ENCODE measurements at places on chromosomes 16 and 17. TPM values are rescaled to one million over a fixed set of nuclear protein-coding genes. Genes with fewer than 3 reads are reported as not detected.

The SLFN12 gene
- total RNA-seq, result 5.7 TPM

The TPSD1 gene
- total RNA-seq, result 0.91 TPM

The MSL1 gene
- 57.8 TPM for total RNA-seq

The CPHXL2 gene
- total RNA-seq, result not detected

The OR2C1 gene
- total RNA-seq, result 0.18 TPM

The PEX12 gene
- 6.5 TPM for total RNA-seq

The CPNE2 gene
- total RNA-seq, result 17.6 TPM

The VWA3A gene
- not detected for total RNA-seq

The SLC5A11 gene
- total RNA-seq, result not detected

The NPIPA7 gene
- total RNA-seq, result 2.7 TPM

The APOH gene
- total RNA-seq, result 0.32 TPM

The MARCHF10 gene
- not detected for total RNA-seq

The TBX4 gene
- total RNA-seq, result not detected

The TBC1D3D gene
- 0.89 TPM for total RNA-seq

The TP53TG3F gene
- not detected for total RNA-seq

The NUPR1 gene
- total RNA-seq, result 49.3 TPM

The PRSS33 gene
- not detected for total RNA-seq

The ACSM2B gene
- not detected for total RNA-seq

The UNC13D gene
- 22.1 TPM for total RNA-seq

The KRT40 gene
- not detected for total RNA-seq

The TP53TG3B gene
- not detected for total RNA-seq

The HBQ1 gene
- not detected for total RNA-seq

The CES4A gene
- total RNA-seq, result 8.5 TPM

The TBC1D3C gene
- total RNA-seq, result not detected

The AOC2 gene
- total RNA-seq, result 3.8 TPM

The ZNF213 gene
- 6.5 TPM for total RNA-seq

The TOX3 gene
- total RNA-seq, result not detected

The TMEM114 gene
- total RNA-seq, result not detected

The KLHL10 gene
- 0.18 TPM for total RNA-seq

The CTF1 gene
- 7.3 TPM for total RNA-seq

The PPP1R9B gene
- total RNA-seq, result 35.8 TPM

The VASN gene
- total RNA-seq, result 20.0 TPM

The TBC1D3 gene
- total RNA-seq, result not detected

The FOXC2 gene
- total RNA-seq, result 5.3 TPM

The TADA2A gene
- 13.5 TPM for total RNA-seq

The NIP7 gene
- 20.8 TPM for total RNA-seq

The FAM234A gene
- total RNA-seq, result 160 TPM

The PIPOX gene
- total RNA-seq, result 0.55 TPM

The ANKRD40CL gene
- total RNA-seq, result not detected

The TEX14 gene
- total RNA-seq, result 0.32 TPM

The TBC1D3K gene
- total RNA-seq, result not detected

The GAST gene
- total RNA-seq, result not detected

The NPIPA5 gene
- 9.5 TPM for total RNA-seq

The TBC1D16 gene
- 30.9 TPM for total RNA-seq

The LRRC46 gene
- total RNA-seq, result not detected

The NLGN2 gene
- total RNA-seq, result 12.1 TPM

The OR1A1 gene
- total RNA-seq, result not detected

The KCNH6 gene
- not detected for total RNA-seq

Measured in left cardiac atrium (tissue), 4 donors.